Activated naive CD8-positive, alpha-beta T cell treated with anti-CD3 and anti-CD28 coated beads, Interleukin-2, amount 10 ng/mL, durations not matched to agents 7 days and 5 days (primary cell): ENCODE measurements at places on chromosomes 4 and X. TPM values are rescaled to one million over a fixed set of nuclear protein-coding genes. Genes with fewer than 3 reads are reported as not detected.

SLC9B2 gene
- 18.2 TPM for total RNA-seq

TFDP3 gene
- total RNA-seq = not detected

ARX gene
- total RNA-seq = not detected

RASGEF1B gene
- 8.0 TPM for total RNA-seq

TRIM75 gene
- total RNA-seq = not detected

BST1 gene
- total RNA-seq = 0.91 TPM

UNC5C gene
- total RNA-seq = not detected

RHOXF2B gene
- not detected for total RNA-seq

PDE6B gene
- total RNA-seq = 23.2 TPM

SATL1 gene
- total RNA-seq = not detected

CT47B1 gene
- not detected for total RNA-seq

SMIM10 gene
- total RNA-seq = 0.65 TPM

NOX1 gene
- total RNA-seq = not detected

AIMP1 gene
- 57.5 TPM for total RNA-seq

F11 gene
- total RNA-seq = not detected

SMIM31 gene
- total RNA-seq = not detected

HSFX1 gene
- total RNA-seq = 1.4 TPM

YY2 gene
- 1.4 TPM for total RNA-seq

KIAA1210 gene
- total RNA-seq = not detected

PFKFB1 gene
- total RNA-seq = 0.65 TPM

P2RY10 gene
- 76.0 TPM for total RNA-seq

SHOX gene
- total RNA-seq = not detected

ETDB gene
- not detected for total RNA-seq
